ENCODE measurements at places on chromosomes 7 and 10. TPM values are rescaled to one million over a fixed set of nuclear protein-coding genes. Genes with fewer than 3 reads are reported as not detected.
A peak's percentile ranks its signal among the peaks of the same experiment; 100 is the strongest.

FAM20C gene
- 11.8 TPM for total RNA-seq

SLC39A12 gene
- 0.10 TPM for total RNA-seq

NPTX2 gene
- 2.4 TPM for total RNA-seq

ECHS1 gene
- 41.2 TPM for total RNA-seq

CUTC gene
- 16.3 TPM for total RNA-seq

RGR gene
- total RNA-seq = 1.7 TPM

TMEM229A gene
- total RNA-seq = not detected

MACC1 gene
- total RNA-seq = 7.1 TPM

EPO gene
- total RNA-seq = not detected

DNA sequence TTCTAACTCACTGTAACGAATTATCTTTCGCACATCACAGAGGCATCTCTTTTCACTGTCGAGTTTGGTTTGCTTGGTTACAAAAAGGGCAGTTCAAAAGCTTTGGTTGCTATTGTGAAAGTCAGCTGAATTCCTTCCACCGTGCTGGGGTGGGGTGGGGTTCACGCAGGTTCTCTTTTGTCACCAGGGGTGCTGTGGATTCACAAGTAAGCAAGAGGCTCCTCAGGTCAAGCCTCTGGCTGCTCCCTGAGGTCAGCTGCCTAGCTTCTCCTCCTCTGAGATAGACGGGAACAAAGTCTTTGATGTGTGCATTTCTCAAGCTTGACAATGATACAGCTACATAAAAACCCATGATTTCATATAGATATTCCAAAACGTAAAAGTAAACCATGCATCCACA lies 47.7 kb downstream of the EGFR start:
- DNase-seq = no peak

- DNase-seq = no peak
Measured at GRCh38 chr10:116857156-116857555, 7.9 kb downstream of the ENO4 start.

- no peak for DNase-seq
Measured at GRCh38 chr10:87503401-87503800, 1.3 kb upstream of the MINPP1 start.

GRCh38 chr10:97607095-97607636 lies 17.6 kb downstream of the C10orf62 start:
- DNase-seq = no peak

DNA sequence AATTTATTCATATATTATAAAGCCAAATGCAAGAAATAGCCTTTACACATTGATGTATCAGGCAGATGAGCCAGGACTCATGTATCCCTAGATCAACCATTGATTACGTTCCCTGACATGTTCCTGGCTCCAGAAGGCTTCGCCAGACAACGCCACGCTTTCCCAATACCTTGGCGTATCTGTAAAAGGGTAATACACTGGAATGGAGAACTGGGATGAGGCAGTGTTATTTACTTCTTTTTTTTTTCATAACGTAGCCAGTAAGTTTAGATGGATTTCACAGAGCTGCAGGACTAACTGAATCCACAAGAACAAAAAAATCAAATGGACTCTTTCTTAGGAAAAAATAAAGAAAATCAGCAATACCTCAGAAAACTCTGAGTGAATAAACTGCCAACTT lies 588.1 kb upstream of the SEMA3D start:
- DNase-seq = peak; percentile 76

DNA sequence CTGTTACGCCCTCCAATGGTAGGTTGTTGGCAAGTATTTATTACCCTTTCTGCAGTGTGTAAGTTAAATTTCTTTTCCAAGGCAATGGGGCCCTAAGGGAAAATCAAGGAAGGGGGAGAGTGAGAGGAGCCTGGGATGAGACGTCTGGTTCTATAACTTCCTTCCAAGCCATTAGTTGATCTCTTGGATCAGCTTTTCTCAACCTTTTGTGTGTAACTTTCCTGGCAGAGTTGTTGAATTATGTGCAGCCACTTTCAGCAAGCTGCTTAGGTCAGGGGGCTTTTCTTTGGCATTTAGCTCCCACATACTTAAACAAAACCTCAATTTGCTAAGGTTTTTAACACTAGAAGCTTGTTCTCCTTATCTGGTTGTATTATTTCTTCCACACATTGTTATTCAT lies 127.1 kb downstream of the NXPH1 start:
- DNase-seq = no peak

GRCh38 chr10:86585037-86585929 lies 63.7 kb upstream of the WAPL start:
- peak; percentile 19 for DNase-seq

GRCh38 chr10:60781661-60782060 lies 3.4 kb downstream of the CDK1 start:
- DNase-seq = no peak

- no peak for DNase-seq
Measured at GRCh38 chr10:1155791-1156615, 99.8 kb downstream of the WDR37 start.

- no peak for DNase-seq
Measured at GRCh38 chr7:26760501-26760900, 103.9 kb downstream of the SKAP2 start.

DNA sequence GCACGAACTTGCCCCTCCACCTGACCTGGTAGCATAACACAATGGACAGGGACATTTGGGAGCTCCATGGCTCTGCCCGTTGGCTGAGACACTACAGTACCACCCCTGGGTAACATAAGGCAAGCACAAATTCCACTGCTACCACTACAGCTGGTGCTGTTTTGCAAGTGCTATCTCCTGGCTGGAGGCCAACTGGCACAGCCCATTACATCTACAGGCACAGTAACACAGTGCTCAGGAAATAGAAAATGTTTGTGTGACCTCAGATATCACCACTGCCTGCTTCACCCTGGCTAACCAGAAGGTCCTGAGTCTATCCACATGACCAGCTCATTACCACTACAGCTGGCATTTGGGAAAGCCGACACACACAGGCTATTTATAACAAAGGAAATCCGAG lies 631.1 kb upstream of the MBL2 start:
- DNase-seq = no peak

All from skin of body (tissue), 3 donors.